Germinal center (tissue), 1 donor: ENCODE measurements at places on chromosomes 7 and 10.
A peak's percentile ranks its signal among the peaks of the same experiment; 100 is the strongest.

- DNase-seq = no peak
Measured at GRCh38 chr10:82319562-82319961, 444.6 kb downstream of the NRG3 start.

GRCh38 chr7:77316219-77316978, 99.8 kb downstream of the GSAP start:
- no peak for DNase-seq

GRCh38 chr10:13382703-13383398, 34.8 kb upstream of the SEPHS1 start:
- DNase-seq = no peak

DNA sequence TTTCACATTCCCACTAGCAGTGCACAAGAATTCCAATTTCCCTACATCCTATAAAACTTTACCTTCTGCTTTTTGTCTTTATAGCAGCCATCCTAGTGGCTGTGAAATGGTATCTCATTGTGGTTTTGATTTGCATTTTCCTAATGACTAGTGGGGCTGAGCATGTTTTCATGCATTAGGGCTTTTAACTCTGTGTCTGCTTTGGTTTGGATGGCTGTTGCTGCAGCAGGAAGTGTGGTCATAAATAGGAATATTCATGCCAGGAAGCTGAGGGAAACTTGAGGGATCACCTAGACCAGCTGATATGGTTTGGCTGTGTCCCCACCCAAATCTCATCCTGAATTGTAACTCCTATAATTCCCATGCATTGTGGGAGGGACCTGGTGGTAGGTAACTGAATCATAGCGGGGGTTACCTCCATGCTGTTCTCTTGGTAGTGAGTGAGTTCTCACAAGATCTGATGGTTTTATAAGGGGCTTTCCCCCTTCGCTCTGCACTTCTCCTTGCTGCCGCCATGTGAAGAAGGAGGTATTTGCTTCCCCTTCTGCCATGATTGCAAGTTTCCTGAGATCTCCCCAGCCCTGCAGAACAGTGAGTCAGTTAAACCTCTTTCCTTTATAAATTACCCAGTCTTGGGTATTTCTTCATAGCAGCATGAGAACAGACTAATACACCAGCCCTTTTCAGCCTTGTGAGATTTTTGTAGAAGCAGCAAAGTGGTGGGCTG, 181.8 kb upstream of the PITRM1 start:
- no peak for DNase-seq

GRCh38 chr10:122949296-122949695, 4.7 kb downstream of the C10orf88 start:
- DNase-seq = no peak

GRCh38 chr7:122262246-122262645, 42.3 kb downstream of the FEZF1 start:
- no peak for DNase-seq

GRCh38 chr10:126114884-126115555, 218.7 kb downstream of the FANK1 start:
- DNase-seq = no peak

GRCh38 chr10:129888784-129889616, 75.1 kb downstream of the EBF3 start:
- DNase-seq = peak; percentile 60

- DNase-seq = no peak
Measured at GRCh38 chr10:75531571-75532031, 100.2 kb downstream of the LRMDA start.

DNA sequence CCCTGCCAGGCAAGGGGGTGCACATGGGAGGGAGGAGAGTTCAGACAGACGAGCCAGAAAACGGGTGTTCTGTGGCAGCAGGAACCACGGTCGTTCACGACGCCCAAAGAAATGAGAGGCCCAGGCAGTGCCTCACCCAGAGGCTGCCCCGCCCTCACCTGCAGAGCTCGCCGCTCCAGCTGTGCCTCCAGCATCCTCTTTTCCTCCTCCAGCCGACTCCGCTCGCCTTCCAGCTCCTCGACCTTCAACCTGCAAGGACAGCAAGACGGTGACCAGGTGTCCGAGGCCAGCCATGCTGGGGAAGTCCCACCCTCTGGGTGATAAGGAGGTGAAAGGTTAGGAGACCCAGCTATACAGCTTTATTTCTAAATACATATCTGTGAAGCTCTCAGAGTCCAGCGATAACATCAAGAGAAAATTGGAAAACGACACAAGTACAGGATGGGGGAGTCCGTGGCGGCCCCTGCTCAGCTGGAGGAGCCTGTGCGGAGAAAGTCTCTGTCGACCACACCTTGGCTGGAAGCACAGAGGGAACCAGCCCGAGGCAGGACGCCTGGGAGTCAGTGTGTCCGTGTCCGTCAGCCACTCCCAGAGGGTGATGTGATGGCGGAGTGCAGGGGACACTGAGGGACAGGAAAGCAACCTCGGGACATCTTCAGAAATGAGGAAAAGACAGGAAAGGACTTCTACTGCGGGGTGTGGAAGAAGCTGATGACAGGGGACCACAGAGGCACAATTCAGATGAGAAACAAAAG, 275.1 kb downstream of the MAD1L1 start:
- DNase-seq = no peak

- DNase-seq = no peak
Measured at GRCh38 chr7:148561099-148561498, 29.5 kb upstream of the C7orf33 start.

DNA sequence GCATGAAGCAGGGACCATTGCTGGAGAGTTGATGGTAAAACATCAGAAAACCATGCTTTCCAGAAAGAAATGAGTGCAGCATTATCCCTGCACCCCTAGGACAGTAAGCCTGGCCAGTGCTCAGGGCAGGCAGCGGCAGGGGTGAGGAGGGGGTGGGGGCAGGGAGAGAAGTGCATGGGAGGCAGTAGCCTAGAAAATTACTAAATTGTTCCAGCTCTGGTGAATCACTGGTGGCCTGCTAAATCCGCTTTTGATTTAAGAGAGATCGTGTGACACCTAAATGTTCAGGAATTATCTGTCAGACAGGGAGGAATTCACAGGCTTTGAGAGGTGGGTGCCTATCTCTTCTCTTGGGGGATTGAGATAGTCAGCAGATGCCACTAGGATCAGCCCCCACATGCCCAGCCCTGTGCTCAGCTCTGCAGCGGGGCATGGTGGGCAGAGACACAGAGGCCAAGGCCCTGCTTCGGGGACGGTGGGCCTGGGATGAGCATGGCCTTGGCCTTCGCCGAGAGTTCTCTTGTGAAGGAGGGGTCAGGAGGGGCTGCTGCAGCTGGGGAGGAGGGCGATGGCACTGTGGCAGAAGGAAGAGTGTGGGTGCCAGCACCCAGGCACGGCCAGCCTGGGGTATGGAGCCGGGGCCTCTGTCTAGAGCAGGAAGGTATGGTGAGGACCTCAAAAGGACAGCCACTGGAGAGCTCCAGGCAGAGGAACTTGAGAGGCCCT, 5.0 kb upstream of the AQP1 start:
- DNase-seq = no peak

DNA sequence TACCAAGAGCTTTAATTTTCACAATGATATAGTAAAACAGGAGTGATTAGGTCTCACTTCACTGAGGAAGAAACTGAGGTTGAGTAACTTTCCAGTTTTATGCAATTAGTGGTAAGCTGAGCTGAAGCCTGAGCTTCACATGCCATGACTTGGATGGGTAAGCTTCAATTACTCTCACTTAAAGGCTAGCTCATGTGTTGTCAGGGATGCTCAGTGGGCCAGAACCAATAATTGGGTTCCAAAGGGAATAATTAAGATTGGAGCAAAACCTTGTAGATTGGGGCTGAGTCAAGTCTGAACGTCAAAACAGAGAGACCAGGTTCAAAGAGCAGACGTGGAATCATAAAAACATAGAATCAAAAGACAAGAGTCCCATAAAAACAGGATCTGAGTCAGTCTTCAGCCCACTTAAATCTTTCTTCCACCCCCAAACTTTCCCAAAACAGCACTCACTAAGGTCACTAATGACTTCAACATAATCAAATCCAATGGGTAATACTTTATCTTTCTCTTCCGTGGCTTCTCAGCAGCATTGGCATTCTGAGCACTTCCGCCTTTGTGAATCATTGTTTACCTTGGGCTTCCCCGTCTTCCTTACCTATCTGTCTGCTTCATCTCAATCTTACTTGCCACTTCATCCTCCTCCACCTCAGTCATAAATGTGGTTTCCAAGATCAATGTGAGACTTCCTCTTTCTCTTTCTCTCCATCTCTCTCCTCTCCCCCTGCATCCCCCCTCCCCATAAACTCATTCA, 23.0 kb upstream of the EGFR start:
- DNase-seq = no peak

DNA sequence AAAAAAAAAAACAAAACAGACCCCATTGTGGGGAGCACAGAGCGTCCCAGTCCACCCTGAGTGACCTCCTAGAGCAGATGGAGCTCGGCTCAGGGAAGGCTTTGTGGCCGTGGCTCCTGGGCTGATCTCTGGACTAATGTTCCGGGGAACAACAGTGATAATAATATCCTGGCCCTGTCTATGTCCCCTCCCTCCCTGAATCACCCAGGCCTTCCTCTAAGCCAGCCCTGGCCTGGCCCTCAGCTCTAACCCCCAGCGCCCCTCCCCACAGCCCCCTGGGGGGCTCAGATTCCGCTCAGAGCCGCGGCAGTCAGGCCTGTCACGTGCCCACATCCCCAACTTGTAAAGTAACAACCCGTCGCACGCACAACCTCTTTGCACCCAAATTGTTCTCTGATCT, 48.3 kb downstream of the MICALL2 start:
- DNase-seq = no peak

- no peak for DNase-seq
Measured at GRCh38 chr10:43221419-43222209, 45.3 kb downstream of the RASGEF1A start.

GRCh38 chr7:93043385-93043985, 74.3 kb downstream of the SAMD9 start:
- DNase-seq = no peak

- no peak for DNase-seq
Measured at GRCh38 chr10:94639902-94640301, 43.6 kb upstream of the CYP2C18 start.

DNA sequence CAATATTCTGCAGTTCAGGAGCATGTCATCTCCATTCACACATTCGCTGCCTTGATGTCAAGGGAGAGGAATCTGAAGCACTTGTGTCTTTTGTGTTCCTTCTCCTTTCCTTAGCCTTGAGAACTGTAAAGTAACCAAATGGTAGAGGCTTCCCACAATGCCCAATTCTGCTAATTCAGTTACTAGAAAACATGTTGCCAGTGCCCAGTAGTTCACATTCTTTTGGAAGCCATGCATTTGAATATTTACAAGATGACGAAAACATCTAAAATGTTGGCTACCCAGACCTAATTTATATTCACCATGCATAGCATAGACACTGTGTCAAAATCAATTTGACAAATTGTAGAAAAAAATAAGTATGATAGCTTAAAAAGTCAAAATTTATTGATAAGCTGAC, 852.7 kb upstream of the PHF14 start:
- DNase-seq = no peak

- DNase-seq = no peak
Measured at GRCh38 chr7:19772841-19773760, at the start of gene TMEM196. Gene TMEM196 (minus strand): TSS chr7:19773617. CDS start chr7:19772696, 921 bp downstream.

DNA sequence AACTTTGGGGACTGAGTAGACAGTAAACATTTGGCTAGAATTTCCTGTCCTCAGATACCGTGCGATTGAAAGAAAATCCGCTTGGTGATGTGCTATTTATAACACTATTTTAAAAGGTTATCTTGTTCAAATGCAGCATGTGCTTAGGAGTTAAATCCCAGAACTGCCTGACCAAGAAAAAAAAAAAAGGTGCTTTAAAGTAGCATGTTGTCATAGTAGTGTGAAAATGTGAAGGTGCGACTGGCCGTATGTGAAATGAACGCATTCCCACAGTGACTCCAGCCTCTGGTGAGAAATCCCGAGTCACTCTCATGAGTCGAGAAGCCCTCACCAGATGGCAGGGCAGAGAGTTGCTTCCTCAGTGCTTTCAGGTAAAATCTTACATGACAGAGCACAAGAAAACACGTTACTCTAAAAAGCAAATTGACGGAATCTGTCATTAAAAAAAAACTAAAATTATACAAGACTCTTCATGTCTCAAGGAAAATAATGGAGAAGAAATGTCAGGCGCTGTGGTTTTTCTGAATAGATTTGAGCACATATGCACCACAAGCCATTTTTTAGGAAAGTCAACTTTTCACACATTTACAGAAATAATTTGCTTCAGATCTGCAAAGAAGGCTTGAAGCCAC, 18.4 kb upstream of the KLF6 start:
- no peak for DNase-seq

DNA sequence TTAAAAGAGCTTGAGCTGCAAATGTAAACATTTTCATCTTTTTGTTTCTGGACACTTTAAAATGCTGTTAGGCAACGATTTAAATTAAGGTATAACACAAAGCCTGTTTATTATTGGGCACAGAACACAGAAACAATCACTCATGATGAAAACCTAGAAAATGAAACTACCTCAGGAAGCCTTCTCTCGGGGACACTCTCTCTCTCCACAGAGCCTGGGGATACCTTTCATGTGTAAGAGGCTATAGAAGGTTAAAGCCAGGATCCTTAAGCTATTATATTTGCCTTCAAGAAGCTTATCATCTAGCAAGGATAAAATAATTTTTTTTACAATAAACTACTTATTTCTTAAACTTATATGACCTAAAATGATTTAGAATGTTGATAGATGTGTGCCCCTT, 194.1 kb downstream of the SKAP2 start:
- no peak for DNase-seq

DNA sequence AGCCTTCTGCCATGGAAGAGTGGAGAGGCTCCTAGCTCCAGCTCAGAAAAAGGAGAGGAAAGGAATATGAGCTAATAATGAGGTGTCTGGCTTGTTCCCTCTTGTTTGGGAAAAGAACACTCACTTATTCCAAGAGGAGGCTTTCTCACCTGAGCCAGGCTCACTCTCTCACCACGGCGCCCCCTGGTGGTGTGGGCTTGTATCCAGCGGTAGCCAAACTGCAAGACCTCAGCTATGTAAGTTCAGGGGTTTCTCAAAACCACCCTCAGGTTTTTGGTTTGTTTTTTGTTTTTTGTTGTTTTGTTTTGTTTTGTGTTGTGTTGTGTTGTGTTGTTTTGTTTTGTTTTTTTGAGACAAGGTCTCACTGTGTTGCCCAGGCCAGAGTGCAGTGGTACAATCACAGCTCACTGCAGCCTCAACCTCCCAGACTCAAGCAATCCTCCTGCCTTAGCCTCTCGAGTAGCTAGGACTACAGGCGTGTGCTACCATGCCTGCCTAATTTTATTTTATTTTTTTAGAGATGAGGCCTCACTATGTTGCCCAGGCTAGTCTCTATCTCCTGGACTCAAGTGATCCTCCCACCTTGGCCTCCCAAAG, 124.0 kb downstream of the TMEM130 start:
- DNase-seq = peak; percentile 66

GRCh38 chr10:4141471-4141870, 356.5 kb upstream of the KLF6 start:
- no peak for DNase-seq

DNA sequence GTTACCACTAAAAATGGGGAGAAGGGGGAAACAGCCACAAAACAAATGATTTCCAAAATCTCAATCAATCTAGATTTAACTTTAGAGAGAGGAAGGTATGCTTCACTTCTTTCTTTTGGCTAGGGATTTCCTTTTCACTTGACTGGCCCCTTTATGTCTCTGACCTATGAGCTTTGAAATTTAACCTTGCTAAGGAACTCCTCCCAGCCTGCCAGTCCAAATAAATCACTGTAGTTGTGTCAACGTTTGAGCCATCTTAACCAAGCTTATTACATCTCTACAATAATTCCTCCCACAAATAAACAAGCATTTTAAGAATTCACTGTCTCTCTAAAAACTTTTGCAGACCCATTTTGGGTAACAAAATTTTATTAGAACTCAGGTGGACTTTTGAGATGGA, 315.5 kb upstream of the CELF2 start:
- DNase-seq = no peak
